Activated CD4-positive, alpha-beta T cell treated with anti-CD3 and anti-CD28 coated beads, Interleukin-2, amount 50 U/mL, for 24 hours (primary cell): ENCODE measurements at places on chromosomes 6 and 20.

- DNase-seq, result no peak
Observed at GRCh38 chr6:131258010-131258652, 122.9 kb downstream of the AKAP7 start.

DNA sequence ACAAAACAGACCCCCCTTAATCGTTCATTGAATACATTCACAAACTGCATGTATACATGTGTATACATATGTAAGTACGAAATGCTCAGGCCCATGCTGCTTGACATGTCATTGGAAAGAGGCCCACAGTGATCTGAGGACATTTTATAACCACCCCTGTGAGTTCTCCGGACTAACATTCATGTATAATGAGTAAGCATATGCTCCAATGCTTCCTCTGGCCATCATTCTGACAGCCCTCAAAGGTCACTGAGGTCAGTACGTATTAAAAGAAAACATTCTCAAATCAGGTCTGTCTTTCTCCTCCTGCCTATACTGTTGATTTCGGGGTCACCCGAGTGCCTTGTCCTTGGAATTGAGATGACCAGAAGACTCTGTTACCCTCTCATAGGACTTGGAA is 54.9 kb downstream of the TENT5A start:
- no peak for DNase-seq

DNA sequence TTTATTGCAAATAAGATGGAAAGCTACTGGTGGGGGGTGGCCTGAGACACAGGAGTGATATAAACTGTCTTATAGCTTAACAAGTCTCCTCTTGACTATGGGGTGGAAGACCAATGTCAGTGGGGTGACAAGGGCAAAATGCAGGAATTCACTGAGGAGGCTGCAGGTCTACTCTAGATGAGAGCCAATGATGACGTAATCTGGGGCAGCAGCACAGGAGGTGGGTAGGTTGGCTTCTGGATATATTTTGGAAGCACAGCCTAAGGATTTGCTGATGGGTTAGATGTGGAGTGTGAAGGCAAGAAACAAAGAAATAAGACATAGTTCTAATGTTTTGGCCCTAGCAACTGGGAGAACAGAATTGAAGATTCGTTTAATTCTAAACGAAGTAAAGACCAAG is 253.2 kb downstream of the PTPRT start:
- DNase-seq, result no peak

- no peak for DNase-seq
Observed at GRCh38 chr20:34052414-34052813, 58.7 kb downstream of the RALY start.

DNA sequence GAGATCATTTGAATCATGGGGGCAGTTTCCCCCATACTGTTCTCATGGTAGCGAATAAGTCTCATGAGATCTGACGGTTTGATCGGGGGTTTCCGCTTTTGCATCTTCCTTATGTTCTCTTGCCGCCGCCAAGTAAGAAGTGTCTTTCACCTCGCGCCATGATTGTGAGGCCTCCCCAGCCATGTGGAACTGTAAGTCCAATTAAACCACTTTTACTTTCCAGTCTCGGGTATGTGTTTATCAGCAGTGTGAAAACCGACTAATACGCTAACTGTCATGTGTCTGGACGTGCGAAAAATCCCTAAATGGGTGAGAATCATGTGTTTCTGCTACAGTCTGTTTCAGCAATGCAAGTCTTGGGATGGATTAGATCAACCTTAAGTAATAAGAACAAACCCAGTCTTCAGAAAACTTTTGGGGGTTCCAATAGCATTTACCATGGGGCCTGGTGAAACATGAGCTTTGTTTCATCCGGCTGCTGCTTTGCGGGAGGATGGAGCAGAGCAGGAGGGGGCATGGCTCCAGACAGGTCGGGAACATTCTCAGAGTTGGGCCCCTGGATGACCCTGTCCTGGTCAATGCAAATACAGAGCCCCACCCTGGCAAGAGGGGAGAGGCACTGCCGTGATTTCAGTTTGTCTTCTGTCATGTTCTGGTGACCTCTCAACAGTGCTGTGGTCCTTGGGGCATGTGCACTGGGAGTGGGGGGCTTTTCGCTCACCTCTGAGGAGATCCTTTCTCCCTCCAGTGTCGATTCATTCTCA is 41.5 kb downstream of the CTCFL start:
- no peak for DNase-seq

GRCh38 chr6:157962601-157963302 is 18.9 kb upstream of the SYNJ2 start:
- no peak for DNase-seq

GRCh38 chr20:2300420-2300819 is 4.6 kb downstream of the TGM3 start:
- no peak for DNase-seq

DNA sequence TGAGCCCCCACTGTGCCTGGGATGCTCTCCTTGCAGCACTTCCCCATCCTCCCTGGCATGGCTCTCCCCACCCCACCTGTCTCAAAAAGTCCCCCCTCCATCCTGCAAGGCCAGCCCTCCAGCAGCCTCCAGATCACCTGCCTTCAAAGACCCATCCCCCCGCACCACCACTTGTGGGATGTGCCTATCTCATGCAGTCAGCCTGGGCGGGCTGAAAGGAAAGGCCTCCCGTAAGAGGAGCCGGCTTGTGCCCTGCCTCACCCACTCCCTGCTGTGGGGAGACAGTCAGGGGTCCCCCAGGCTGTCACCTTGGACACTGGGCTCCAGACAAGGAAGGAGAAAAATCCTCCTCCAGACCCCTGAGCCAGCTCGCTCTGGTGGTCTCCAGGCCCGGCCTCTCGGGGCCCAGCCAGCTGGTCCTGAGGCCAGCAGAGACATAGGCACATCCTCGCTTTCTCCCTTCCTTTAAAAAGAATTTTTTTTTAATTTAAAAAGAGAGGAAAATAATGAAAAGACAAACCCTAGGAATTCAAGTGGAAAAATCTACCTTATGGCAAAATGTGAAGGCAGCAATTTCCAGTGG is 77.3 kb downstream of the GRM4 start:
- no peak for DNase-seq

GRCh38 chr6:33247977-33248642 is 23.6 kb downstream of the VPS52 start:
- DNase-seq, result peak; percentile 90

- DNase-seq, result no peak
Observed at GRCh38 chr20:8292793-8293192, 160.7 kb downstream of the PLCB1 start.

DNA sequence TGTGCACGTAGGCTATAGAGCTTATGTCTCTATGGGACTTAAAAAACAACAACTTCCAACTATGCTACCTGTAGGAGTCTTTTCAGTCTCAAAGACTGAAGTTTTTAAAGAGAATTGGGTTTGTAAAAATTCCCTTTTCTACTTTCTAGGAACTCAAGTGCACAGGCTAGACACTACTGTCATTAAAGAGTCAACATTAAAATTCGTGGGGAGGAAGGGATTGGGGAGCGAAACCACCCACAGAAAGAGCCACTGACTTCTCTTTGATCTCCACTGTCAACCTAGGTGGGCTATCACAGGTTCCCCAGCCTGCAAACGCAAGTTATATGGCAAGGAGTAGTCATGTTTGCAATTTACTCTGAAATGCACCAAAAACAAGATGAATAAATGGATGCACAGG is 37.7 kb downstream of the ADTRP start:
- DNase-seq, result no peak

DNA sequence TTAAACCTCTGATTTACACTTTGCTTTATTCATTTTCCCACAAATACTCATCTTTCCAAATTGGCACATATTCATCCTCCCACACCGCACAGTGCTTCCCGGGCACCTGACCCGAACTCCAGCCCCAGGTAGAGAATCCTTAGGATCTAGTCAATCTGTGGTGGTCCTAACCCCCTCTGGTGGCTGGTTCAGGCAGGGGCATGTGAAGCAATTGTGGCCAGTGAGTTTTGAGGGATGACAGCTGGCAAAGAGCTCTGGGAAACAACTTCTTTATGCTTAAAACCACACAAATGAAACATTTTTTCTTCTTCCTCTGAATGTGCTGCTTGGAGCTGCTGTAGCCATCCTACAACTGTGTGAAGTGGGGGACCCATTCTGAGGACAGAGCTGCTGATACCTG is 54.7 kb downstream of the ELOVL5 start:
- DNase-seq, result no peak

- DNase-seq, result no peak
Observed at GRCh38 chr6:1108198-1108597, 203.7 kb upstream of the FOXQ1 start.

GRCh38 chr20:51692806-51693400 is 75.3 kb downstream of the ATP9A start:
- DNase-seq, result no peak

- no peak for DNase-seq
Observed at GRCh38 chr6:12245763-12246718, 44.1 kb upstream of the EDN1 start.

DNA sequence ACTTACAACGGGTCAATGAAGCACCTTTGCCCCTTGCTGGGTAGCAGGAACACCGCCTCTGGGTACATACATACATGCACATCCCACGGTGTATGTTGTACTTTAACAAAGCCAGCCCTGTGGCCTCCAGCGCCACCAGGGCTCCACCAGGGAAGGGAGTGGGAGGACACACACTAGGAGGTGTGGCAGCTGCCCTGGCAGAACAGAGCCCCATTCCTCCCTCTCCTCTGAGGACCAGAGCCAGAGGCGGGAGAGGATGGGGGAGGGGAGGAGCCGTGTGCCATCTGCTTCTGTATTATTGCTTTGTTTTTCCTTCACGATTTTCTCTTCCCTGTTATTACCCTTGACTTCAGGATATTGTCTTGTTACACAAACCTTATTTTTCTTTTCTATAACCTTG is 105.8 kb upstream of the TRAF3IP2 start:
- no peak for DNase-seq

DNA sequence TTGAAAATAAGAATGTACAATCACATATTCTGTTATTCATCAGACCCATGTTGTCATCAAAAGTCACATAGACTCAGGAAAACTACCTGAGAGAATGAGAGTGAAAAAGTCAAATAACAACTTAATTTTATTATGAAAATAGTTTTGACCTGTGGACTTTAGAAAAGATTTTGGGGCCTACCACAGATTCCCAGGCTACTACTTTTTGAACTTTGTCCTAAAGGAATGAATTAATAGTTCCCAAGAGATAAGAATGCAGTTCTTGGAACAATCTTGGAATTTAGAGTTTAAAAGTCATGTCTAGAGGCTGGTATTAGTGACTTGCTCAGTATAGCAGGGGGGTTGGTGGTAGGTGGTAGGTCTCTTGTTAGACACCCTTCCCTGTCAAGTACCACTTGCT is 3.3 kb downstream of the TAF8 start:
- DNase-seq, result no peak

DNA sequence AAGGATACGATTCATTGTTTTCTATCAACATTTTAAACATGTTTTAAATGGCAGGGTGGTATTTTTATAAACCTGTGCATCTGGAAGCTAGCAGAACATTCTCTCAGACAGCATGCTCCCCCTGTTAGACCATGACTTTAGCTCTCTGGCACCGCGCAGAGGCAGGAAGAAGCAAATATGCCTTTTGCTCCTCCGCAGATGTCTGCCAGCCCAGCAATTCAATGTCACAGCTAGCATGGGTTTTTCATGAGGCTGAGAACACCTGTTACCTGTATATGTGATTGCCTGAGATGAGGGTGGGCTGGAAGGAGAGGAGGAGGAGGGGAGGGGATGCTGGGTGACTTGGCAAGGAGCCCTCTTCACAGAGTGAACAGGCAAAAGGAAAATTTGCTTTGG is 6.7 kb downstream of the MTCH1 start:
- DNase-seq, result no peak

GRCh38 chr6:126534401-126534800 is 194.5 kb downstream of the CENPW start:
- no peak for DNase-seq

- DNase-seq, result no peak
Observed at GRCh38 chr6:27545271-27546046, 72.6 kb upstream of the ZNF184 start.

GRCh38 chr20:59137532-59137931 is 26.1 kb upstream of the ZNF831 start:
- no peak for DNase-seq

GRCh38 chr6:139518556-139519091 is 144.2 kb upstream of the CITED2 start:
- no peak for DNase-seq

- DNase-seq, result no peak
Observed at GRCh38 chr6:53868626-53869025, 73.8 kb downstream of the LRRC1 start.

DNA sequence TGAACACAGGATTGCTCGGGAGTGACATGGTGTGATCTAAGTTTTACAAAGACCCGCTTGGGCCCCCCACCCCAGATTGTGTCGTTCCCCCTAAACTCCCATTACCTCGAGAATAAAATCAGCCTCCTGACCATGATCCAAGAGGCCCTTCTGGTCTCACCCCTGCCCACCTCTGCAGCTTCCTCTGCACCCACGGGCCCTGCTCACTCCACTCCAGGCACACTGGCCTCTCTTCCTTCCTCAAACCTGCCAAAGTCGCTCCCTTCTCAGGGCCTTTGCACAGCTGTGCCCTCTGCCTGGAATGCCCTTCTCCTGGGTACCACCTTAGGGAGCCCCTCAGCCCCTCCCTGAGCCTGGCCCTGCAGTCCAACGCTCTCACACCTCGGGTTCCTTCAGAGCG is 17.9 kb downstream of the TGM2 start:
- no peak for DNase-seq

DNA sequence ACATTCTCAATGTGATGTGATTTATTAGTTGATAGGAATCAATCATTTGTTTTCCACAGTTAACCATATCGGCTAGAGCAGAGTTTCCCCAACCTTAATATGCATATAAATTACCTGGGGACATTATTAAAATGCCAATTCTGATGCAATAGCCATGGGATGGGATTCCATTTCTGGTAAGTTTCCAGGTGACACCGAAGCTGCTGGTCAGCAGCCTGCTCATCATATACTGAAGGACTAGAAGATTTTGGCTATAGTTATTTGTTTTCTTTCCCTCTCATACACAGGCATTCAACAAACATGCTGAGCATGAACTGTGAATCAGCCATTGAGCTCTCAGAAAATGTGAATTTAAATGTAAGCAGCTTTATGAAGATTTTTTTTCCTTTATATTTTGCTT is 35.8 kb downstream of the FBXO5 start:
- DNase-seq, result no peak

GRCh38 chr20:45861221-45862075 is 4.0 kb downstream of the ZSWIM3 start:
- DNase-seq, result no peak
